Peyer's patch (tissue), 4 donors: ENCODE measurements at places on chromosomes 2 and 18.

GRCh38 chr2:13996527-13996926 lies 636.0 kb upstream of the LRATD1 start:
- DNase-seq: no peak

GRCh38 chr2:206000776-206001175 lies 85.2 kb downstream of the INO80D start:
- no peak for DNase-seq

- DNase-seq: no peak
Measured at GRCh38 chr2:54855434-54855833, 132.0 kb downstream of the EML6 start.

- no peak for DNase-seq
Measured at GRCh38 chr2:73938718-73939352, 12.2 kb downstream of the DGUOK start.

DNA sequence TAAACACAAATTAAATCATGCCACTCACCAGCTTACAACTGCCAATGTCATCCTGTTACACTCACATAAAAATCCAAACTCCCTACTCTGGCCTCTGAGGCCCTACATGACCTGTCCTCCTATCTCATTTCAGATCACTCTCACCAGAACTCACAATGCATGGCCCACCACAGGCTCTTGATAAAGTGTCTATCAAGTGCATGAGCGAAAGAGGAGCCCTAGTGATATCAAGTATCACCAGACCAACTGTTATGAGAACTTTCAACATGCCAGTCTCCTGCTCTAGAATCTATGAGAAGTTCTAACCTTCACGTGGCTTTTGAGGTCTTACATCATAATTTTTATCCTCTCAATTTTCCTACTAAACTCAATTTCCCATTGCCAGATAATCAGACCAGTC lies 76.4 kb upstream of the CD226 start:
- DNase-seq: no peak
